ENCODE measurements at places on chromosomes 7 and 10.

GRCh38 chr10:12663863-12664262 lies 314.5 kb downstream of the CAMK1D start:
- DNase-seq = no peak

GRCh38 chr7:30366606-30367005 lies 82.2 kb downstream of the ZNRF2 start:
- DNase-seq = no peak

- DNase-seq = no peak
Measured at GRCh38 chr7:21624320-21624719, 81.5 kb downstream of the DNAH11 start.

DNA sequence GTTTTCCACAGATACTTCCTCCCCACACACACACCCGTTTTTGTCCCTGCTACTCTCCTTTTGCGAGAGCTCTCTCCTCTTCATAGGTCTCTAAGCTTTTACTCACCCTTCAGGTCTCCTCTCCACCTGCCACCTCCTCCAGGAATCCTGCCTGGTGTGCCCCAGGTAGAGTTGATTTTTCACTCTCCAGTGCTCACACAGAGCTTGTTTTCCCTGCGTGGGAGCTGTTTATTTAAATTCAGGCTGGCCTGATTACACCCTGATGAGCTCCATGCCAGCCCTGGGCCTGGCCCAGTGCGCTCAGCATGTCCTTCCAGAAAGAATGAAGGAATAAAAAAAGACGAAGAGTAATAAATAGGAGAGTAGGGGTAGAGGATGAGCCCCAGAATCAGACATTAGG lies 7.5 kb upstream of the CLDN4 start:
- DNase-seq = no peak

- DNase-seq = no peak
Measured at GRCh38 chr7:87702326-87702725, 74.1 kb downstream of the RUNDC3B start.

Measured in heart left ventricle (tissue), 16 donors.